ENCODE measurements at places on chromosomes 3 and 15.

- DNase-seq = no peak
Measured at GRCh38 chr3:66498687-66499621, 1.9 kb downstream of the LRIG1 start.

GRCh38 chr3:2944628-2945027 lies 165.5 kb downstream of the IL5RA start:
- no peak for DNase-seq

GRCh38 chr3:38651153-38651789 lies 1.8 kb upstream of the SCN5A start:
- DNase-seq = no peak

DNA sequence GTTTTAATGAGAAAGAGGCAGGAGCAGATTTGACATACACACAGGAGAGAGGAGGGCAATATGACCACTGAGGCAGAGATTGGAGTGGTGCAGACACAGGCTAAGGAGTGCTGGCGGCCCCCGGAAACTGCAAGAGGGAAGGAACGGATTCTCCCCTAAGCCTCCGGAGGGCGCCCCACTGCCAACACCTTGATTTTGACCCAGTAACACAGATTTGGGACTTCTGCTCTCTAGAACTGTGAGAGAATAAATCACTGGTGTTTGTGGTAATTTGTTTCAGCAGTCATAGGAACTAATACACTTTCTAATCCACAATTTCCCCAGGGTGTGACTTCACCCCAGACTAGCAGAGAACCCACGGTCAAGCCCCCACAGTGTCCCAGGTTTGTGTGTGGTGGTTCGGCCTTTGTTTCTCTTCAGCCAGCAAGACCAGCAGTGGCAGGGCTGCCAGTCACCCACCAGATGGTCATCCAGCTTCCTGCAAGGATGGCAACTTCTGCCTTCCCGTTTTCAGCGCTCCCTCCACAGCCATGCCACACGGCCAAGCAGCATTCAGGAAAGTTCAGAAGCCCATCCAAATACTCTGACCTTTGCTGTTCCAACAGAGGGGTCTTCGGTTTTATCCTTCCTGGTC lies 23.6 kb upstream of the TSPAN3 start:
- no peak for DNase-seq

GRCh38 chr15:87628311-87628710 lies 628.2 kb downstream of the NTRK3 start:
- DNase-seq = no peak

All from cortex of kidney (tissue), 1 donor.